Thoracic aorta (tissue), 2 donors: ENCODE measurements at places on chromosomes 1 and 21. TPM values are rescaled to one million over a fixed set of nuclear protein-coding genes. Genes with fewer than 3 reads are reported as not detected.

Gene TRABD2B
- 10.7 TPM for total RNA-seq

Gene RPTN
- total RNA-seq: not detected

Gene LCE2A
- not detected for total RNA-seq

Gene FABP3
- 19.2 TPM for total RNA-seq

Gene SNX7
- total RNA-seq: 27.8 TPM

Gene ZNF695
- total RNA-seq: not detected

Gene SPATA17
- total RNA-seq: not detected

Gene PGBD5
- total RNA-seq: 0.14 TPM

Gene CYP4Z1
- total RNA-seq: 1.1 TPM

Gene VWA5B1
- not detected for total RNA-seq

DNA sequence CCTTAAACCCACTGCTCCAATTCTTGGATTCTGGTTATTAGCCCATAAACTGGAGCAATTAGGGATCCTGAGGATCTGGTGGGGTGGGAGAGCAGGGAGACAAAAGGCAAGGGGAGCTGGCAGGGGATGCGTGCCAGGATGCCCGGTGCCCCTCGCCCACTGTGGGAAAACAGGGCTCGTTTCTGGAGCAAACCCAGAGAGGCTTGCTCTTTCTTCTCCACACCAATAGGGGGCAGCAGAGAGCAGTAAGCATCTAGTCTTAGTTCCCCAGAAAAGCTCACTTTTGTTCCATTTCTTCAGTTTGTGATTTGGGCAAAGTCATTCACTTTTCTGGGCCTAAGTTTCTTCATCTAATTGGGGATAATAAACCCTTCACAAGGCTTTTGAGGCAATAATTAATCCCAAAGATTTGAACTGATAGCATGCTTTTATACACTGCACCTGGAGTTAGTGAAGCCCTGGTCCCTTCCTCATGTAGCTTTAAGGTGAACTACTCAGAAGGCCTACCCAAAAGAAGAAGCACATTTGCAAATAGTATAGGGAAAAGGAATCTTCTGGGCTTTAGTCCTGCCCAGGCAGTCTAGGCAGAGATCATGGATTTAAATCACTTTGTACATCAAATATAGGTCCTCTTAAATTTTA is 160.6 kb upstream of the USP24 start:
- no peaks in the 10 kb centered on the region for H3K27me3 ChIP-seq
- no peak for DNase-seq
- no peaks in the 10 kb centered on the region for H3K4me1 ChIP-seq
- H3K27ac ChIP-seq: no peak overlapping the region
- no peak overlapping the region for H3K4me3 ChIP-seq

- no peak overlapping the region for H3K4me3 ChIP-seq
- H3K27me3 ChIP-seq: no peaks in the 10 kb centered on the region
- DNase-seq: no peak
- H3K4me1 ChIP-seq: peaks cover 30% of the 10 kb centered on the region
- no peaks in the 10 kb centered on the region for H3K36me3 ChIP-seq
Observed at GRCh38 chr1:179169616-179170467, 59.6 kb downstream of the ABL2 start.

DNA sequence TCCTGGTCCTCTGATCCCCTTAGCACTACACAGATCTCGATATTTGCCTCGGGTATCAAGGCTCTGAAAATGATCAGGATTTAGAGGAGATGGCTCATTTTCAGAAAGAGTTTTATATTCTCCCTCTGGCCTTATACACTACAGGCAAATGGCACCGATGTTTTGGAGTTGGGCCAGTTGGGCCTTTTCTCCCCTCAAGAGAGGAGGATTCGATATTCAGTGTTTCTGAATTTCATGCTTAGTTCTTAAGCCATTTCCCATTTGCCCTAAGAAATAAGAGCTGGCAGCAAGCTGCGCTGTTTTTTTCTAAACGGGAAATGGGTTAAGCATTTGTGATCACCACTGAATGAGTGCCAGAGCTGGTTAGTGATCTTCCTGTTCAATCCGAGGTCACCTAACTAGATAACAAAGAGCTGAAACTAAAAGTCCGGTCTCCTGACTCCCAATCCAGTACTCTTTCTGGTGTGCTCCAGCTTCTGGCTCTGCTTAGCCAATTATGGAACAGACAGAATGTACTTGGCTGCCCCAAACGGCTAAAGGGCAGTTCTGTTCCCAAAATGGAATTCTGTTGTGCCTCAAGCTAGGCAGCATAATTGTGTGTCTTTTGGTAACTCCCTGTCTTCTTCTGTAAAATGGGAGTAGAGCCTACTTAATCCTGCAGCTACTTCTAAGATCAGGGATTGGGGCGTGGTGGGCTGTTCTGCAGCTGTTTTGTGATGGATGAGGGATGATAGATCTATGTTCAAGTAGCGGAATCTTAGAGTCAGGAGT is 1.2 kb upstream of the CPT2 start:
- H3K36me3 ChIP-seq: no peaks in the 10 kb centered on the region
- DNase-seq: no peak
- H3K27ac ChIP-seq: peak overlapping the region; percentile 99
- H3K4me1 ChIP-seq: peaks cover 13% of the 10 kb centered on the region
- peak overlapping the region; percentile 87 for H3K4me3 ChIP-seq
- no peaks in the 10 kb centered on the region for H3K27me3 ChIP-seq

DNA sequence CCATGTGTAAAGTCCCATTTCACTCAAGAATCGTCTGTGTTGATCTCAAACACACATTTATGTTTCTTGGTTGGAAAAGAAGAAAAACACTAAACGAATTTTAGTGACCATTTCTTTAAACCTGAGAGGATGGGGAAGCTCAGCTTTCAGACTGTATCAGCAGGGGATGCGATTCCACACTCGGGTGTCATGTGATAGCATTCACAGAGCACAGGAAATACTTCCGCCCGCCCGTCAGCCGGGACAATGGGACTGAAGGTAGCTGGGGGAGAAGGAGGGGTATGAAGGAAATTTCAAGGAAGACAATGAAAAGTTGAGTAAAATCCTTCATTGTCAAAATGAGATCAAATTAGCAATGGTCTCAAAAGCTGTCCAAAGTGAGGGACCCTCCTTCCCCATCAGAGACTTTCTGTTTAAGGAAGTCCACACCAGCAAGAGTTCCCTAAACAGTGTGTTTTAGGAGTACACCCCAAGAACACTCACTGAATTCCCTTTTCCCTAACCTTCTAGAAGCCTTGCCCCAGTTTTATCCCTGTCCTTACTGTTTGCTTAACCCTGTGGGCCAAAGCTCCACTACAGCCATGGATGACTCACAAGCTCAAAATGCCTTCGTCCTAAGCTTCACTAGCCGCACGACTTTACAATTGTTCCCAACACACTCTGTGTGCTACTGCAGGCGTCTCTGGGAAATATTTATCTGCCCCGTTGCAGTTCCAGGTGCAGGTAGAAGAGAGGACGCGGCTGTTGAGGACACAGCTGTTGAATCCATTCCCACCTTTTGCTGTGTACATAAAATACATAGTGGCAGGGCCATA is 51.4 kb upstream of the SIM2 start:
- DNase-seq: no peak
- no peaks in the 10 kb centered on the region for H3K4me1 ChIP-seq
- no peaks in the 10 kb centered on the region for H3K36me3 ChIP-seq
- no peaks in the 10 kb centered on the region for H3K27me3 ChIP-seq
- no peak overlapping the region for H3K27ac ChIP-seq
- H3K4me3 ChIP-seq: no peak overlapping the region

GRCh38 chr21:27426196-27426595 is 459.3 kb upstream of the ADAMTS5 start:
- H3K27ac ChIP-seq: peak overlapping the region; percentile 31
- no peak for DNase-seq
- no peak overlapping the region for H3K4me3 ChIP-seq
- no peaks in the 10 kb centered on the region for H3K36me3 ChIP-seq
- H3K27me3 ChIP-seq: no peaks in the 10 kb centered on the region

- no peaks in the 10 kb centered on the region for H3K36me3 ChIP-seq
- no peak overlapping the region for H3K4me3 ChIP-seq
- no peak overlapping the region for H3K27ac ChIP-seq
Observed at GRCh38 chr21:41031701-41032220, 136.2 kb upstream of the BACE2 start.

GRCh38 chr21:38352536-38353219 is 95.9 kb downstream of the KCNJ15 start:
- DNase-seq: no peak
- peak overlapping the region; percentile 52 for H3K4me3 ChIP-seq
- no peaks in the 10 kb centered on the region for H3K36me3 ChIP-seq
- H3K27ac ChIP-seq: peak overlapping the region; percentile 97
- peaks cover 18% of the 10 kb centered on the region for H3K4me1 ChIP-seq

DNA sequence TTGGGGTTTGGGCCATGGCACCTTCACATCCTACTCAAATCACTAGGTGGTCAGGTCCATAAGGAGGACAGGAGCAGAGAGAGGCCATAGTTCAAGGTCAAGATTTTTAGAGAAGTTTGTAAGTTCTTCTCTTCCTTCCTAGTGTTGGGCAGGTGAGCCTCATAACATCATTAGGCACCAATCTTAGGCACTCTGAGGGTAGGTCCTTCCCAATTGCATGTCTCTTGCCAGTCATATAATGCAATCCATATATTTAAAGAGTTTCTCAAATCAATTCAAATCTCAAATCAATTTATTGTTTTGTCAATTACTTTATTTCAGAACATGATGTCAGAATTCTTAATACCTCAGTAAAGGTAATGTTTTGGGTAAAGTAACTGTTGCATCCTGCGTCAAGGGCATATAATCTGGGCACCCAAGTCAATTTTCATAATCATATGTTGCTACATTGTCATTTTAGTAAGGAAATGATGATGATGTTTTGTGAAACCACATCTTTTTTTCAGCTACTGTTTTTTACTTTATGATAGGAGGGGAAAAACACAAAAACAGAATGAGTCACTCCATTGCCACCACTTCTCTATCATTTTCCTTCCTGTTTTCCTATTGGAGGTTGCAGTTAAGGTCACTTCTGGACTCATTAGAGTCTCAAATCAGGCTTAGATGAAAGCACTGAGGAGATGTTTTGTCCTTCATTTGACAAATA is 122.7 kb downstream of the UCHL5 start:
- H3K27ac ChIP-seq: no peak overlapping the region
- H3K4me1 ChIP-seq: no peaks in the 10 kb centered on the region
- no peaks in the 10 kb centered on the region for H3K27me3 ChIP-seq
- H3K36me3 ChIP-seq: no peaks in the 10 kb centered on the region

GRCh38 chr21:44636209-44637017 is 743 bp upstream of the KRTAP10-10 start:
- no peaks in the 10 kb centered on the region for H3K27me3 ChIP-seq
- no peaks in the 10 kb centered on the region for H3K36me3 ChIP-seq
- H3K4me3 ChIP-seq: no peak overlapping the region
- H3K27ac ChIP-seq: no peak overlapping the region
- DNase-seq: no peak

GRCh38 chr1:227417756-227418480 is 99.6 kb upstream of the CDC42BPA start:
- no peak for DNase-seq
- no peak overlapping the region for H3K4me3 ChIP-seq
- H3K4me1 ChIP-seq: peaks cover 14% of the 10 kb centered on the region
- H3K27ac ChIP-seq: no peak overlapping the region

GRCh38 chr1:109250454-109251276 is 1.3 kb downstream of the CELSR2 start:
- no peak for DNase-seq
- peaks cover 31% of the 10 kb centered on the region for H3K4me1 ChIP-seq
- H3K27ac ChIP-seq: no peak overlapping the region
- H3K36me3 ChIP-seq: no peaks in the 10 kb centered on the region
- H3K4me3 ChIP-seq: peak overlapping the region; percentile 74

GRCh38 chr1:160082487-160082886 is 1.1 kb downstream of the KCNJ9 start:
- no peak overlapping the region for H3K4me3 ChIP-seq
- no peaks in the 10 kb centered on the region for H3K27me3 ChIP-seq
- peaks cover 43% of the 10 kb centered on the region for H3K4me1 ChIP-seq

GRCh38 chr1:8015036-8015808 is 10.9 kb downstream of the ERRFI1 start:
- H3K27ac ChIP-seq: peak overlapping the region; percentile 66
- peaks cover 61% of the 10 kb centered on the region for H3K4me1 ChIP-seq
- H3K4me3 ChIP-seq: peak overlapping the region; percentile 13
- H3K27me3 ChIP-seq: no peaks in the 10 kb centered on the region
- DNase-seq: no peak
